ENCODE measurements at places on chromosomes 4 and X.

DNA sequence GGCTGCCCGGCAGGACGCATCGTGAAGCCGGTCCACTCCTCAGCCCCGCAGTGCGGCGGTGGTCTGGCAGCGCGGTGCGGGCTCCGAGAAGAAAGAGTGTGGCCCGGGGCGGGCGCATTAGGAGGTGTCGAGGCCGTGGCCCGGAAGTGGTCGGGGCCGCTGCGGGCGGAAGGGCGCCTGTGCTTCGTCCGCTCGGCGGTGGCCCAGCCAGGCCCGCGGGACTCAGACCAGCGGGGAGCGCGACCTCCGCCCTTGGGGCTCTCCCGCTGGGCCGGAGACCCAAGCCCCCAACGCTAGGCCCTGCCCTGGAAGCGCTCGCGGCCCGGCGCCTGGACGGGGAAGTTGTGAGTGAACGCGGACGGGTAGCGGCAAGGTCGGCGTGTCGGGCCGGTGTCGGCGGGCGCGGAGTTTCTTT, 60.0 kb downstream of the HS3ST1 start:
- no peak for DNase-seq

DNA sequence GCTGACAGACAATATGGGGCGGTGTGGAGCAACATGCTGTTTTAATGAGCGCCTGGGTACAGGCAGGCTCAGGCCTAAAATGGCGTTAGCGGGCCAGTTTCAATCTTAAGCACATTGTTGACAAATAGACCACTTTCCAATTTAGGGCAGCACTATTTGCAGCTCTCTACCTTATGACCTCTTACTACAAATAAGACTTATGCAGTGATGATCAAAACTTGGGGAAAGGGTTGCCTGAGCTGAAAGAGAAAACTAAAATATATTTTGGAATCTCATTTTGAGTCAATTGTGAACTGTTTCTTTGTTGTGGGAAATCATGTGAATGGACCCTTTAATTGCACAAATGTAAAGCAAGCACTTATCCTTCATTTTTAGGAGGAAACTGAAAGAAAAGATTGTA, 25.5 kb upstream of the GPAT3 start:
- no peak for DNase-seq

- no peak for DNase-seq
Observed at GRCh38 chrX:74383611-74384010, 37.7 kb upstream of the SLC16A2 start.

DNA sequence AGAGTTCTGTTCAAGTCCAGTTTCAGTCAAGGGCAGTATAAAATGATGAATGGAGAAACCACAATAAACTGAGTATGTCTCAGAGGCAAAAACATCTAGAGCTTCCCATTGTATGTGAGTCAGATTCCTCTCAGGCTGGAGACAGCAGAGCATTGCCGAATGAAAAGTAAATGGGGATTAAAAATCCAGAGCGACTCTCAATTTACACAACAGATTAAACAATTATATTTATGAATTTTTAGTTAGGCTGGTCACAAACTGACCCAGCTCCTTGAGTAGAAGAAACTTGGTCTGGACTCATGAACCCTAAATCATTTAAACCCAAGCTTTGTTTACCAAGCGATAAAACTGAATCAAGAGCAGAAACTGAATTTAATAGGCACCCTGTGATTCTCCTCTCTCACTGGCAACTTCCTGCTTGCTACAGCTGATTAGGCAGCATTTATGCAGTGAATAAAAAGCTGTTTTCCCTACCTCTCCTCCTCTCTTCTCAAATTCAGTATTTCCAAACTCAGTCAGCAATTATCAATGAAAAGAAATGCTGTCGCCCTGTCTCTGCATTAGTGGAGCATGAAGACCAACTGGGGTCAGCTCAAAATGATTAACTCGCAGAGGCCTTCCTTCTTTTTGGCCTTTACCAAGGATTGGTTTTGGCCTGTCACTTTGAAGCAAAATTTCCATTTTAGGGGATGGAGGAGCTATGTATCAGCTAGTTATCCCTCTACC, 568.0 kb downstream of the PDHA2 start:
- DNase-seq: no peak

DNA sequence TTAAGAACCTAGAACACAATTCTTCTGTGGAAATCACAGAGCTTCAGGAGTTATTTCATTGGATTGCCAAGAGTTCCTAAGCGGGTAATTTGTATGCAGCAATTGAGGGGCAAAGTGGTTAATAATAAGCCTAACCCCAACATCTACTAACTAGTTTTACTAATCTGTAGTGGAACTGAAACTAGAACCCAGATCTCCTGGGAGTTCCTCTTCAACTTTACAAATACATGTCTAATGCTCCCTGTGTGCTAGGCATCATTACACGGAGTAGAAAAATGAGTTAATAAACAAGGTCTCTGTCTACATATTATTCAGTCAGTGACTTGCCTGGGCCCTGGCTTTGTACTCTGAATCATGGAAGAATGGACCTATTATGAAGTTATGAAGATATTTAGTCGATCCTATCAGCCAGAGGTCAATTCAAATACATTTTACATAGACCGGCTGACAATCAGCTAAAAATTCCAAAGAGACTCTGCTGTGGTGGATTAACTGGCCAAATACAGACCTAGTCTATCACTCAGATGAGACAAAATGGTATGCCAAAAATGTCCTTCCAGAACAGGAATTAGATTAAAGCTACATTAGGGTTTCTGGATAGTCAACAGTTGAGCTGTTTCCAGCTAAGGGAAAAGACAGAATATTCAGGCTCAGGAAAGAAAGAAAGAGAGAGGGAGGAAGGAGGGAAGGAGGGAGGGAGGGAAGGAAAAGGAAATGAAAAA, 326.0 kb downstream of the FBXW7 start:
- DNase-seq: no peak

DNA sequence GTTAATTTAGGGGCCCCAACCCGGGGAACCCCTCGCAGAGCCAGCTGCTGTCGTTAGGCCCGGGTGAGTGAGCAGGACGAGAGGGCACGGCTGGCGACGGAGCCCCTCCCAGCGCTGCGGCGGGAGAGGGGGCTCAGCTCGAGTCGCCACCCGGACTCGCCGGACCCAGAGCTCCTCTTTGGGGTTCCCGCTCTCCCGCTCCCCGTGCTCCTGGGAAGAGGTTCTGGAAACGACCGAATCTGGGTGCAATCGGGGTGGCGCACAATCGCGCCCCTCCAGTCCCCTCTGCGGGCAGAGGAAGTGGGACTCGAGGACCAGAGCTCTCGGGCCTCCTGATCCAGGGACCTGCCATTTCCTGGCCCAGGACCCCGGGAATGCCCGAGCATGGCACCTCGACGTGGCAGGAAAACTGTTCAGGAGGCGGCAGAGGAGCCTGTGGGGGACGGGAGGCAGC, 37.3 kb upstream of the ARAF start:
- no peak for DNase-seq

DNA sequence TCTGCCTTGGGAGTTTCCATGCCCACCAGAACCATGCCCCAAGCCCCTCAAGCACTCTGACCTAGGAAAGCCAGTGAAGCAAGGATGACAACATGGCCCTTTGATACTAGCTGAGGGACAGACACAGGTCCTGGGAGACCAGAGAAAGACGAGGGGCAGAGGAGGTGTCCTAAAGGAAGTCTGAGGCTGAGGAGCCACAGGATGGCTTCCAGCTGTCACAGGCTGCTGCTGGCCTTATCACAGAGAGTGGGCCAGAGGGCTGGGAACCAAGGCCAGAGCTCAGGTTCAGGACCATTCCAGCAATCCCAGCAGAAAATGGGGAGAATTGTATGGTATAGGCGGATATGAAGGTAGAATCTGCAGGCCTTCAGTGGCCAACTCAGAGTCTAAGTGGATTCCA, 31.7 kb upstream of the MSANTD1 start:
- no peak for DNase-seq

GRCh38 chrX:10923466-10923865, 187.7 kb upstream of the HCCS start:
- no peak for DNase-seq

GRCh38 chr4:40196272-40196671, 559 bp upstream of the RHOH start:
- no peak for DNase-seq

DNA sequence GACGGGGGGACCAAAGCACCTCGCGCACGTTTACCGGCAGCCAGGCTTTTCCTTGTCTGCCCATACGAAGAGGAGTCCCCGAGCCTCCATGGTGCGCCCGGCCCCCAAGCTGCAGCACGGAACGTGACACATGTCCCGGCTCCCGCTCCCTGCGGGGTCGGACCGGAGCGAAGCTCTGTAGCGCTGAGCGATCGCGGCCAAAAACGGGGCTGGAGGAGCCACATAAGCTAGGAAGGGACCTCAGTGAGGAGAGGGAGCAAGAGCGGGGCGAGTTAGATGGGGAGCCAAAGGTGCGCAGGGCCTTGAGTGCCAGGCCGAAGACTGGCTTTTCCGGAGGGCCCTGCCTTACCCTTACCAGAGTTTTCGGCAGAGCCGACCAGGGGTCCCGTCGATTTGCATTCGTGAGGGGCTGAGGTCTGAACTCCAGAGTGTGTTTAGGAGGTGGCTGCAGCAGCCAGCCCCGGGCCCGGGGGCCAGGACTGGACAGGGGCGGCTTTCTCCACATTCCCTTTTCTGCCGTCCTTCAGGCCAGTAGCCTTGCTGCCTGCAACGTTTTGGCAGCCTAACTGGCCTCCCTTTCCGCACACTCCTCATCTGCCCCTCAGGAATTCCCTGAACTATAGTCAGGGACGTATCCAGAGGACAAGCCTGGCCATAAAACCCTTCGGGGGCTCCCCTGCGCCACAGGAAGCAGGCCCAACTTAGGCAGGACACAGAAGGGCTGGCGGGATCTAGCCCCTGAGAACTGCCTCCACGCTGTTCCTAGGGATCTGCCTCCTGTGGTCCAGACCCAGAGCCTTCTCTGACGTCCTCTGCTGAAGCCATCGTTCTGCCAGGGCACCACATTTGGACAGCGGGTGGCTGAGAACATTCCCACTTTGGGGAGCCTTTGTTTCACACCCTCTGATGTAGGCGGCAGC, 689 bp downstream of the SSR4 start:
- no peak for DNase-seq
